ENCODE measurements at places on chromosomes 7 and 10.
A peak's percentile ranks its signal among the peaks of the same experiment; 100 is the strongest.

- DNase-seq, result peak; percentile 26
Measured at GRCh38 chr10:118307220-118307619, 34.9 kb downstream of the FAM204A start.

DNA sequence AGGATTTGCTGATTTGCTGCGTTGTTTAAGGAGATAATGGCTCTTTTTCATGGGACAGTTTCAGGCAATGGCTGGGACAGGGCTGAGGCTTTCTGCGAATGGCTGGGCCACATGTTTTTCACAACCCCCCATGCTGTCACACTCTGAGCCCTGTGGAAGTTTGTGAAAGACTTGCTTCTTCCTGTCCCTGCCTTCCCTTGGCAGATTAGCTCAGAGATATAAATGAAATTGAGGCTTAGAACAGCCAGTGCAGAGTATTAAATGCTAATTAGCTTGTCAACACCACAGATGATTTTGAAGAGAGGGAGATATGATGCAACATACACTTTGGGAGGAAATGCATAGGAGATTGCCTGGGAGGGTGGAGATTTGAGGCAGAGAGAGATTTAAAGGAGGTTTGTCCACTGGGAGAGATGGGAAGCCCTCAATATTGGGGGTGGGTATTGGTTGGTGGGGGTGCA lies 232.0 kb downstream of the SH2D4B start:
- DNase-seq, result no peak

GRCh38 chr7:126806614-126807013 lies 446.1 kb downstream of the GRM8 start:
- no peak for DNase-seq

GRCh38 chr7:150403376-150404171 lies 24.4 kb downstream of the ZNF775 start:
- DNase-seq, result no peak

- no peak for DNase-seq
Measured at GRCh38 chr10:122368502-122369254, 5.8 kb upstream of the PLEKHA1 start.

GRCh38 chr10:75083972-75084833 lies 27.3 kb upstream of the SAMD8 start:
- peak; percentile 68 for DNase-seq

- DNase-seq, result no peak
Measured at GRCh38 chr7:152467225-152467624, 31.4 kb upstream of the KMT2C start.
